Pancreas (tissue), 10 donors: ENCODE measurements at places on chromosomes 5 and 9. TPM values are rescaled to one million over a fixed set of nuclear protein-coding genes. Genes with fewer than 3 reads are reported as not detected.

- DNase-seq = no peak
These were observed 9.5 kb downstream of the ARSK start for GRCh38 chr5:95564450-95564849.

GRCh38 chr5:139392678-139393496 is 2.0 kb downstream of the PROB1 start:
- DNase-seq = peak; percentile 79

GRCh38 chr5:5523066-5523505 is 100.6 kb downstream of the ICE1 start:
- DNase-seq = no peak

GRCh38 chr9:105706156-105706555 is 11.8 kb downstream of the TMEM38B start:
- no peak for DNase-seq

DNA sequence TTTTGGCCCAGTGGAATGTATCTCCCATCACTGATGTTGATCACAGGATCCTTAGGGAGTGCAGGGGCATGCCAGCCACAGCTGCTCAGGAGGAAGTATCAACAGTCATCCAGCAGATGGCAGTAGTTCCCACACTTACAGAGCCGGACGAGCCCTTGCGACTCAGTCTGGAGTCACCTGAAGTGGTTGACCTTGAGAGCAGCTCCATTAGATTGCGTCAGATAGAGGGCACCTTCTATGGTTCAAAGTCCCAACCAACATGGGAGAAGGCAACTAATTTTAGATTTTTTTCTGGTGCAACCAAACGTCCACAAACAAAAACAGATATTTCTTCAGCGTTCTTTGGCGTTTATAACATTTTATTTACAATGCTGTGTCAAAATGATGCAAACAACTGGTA is 124.5 kb downstream of the EGFLAM start:
- peak; percentile 54 for DNase-seq

- no peak for DNase-seq
These were observed 23.2 kb downstream of the PRUNE2 start for GRCh38 chr9:76882686-76883085.

DNA sequence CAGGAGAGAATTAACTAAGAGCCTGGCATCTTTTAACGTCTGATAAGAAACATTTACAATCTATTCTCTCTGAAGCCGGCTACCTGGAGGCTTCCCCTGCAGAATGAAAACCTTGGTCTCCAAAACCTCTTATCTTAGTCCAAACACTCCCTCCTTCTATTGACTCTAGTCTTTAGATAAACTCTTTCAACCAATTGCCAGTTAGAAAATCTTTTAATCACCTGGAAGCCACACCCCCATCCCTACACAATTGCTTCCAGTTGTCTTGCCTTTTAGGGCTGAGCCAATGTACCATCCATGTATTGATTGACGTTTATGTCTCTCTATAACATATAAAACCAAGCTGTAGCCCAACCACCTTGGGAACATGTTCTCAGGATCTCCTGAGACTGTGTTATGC is 1343.1 kb upstream of the C9orf72 start:
- DNase-seq = no peak

- no peak for DNase-seq
These were observed 91.2 kb downstream of the PHF2 start for GRCh38 chr9:93667627-93668026.

DNA sequence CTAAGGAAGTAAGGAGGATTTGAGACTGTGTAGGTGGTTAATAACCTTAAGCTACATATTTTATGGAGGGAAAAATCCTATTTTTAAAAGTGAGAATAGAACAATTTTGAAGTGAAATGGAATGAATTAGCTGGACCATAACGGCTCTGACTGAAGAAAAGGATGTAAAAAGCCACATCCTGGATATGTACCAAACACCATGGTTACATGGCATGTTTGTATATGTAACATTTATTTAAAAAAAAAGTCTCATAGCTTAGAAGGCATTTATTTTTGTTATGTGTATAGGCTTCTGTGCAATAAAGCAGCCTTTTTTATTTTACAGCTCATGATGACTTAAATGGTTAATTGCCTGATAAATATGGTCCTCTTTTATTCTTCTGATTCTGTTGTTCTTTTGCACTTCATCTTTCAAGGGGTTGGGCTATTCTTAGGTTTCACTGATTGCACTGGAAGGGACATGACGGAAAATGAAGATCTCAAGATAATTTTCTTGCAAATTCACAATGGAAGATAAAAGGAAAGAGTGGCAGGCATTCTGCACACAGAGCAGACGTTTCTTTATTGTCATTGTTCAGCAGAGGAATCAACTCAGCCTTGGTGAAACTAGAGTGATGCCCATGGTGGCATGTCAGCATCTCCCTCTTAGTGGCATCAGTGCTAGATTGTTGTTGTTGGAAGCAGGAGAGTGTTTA is 63.1 kb downstream of the DOCK8 start:
- DNase-seq = no peak

DNA sequence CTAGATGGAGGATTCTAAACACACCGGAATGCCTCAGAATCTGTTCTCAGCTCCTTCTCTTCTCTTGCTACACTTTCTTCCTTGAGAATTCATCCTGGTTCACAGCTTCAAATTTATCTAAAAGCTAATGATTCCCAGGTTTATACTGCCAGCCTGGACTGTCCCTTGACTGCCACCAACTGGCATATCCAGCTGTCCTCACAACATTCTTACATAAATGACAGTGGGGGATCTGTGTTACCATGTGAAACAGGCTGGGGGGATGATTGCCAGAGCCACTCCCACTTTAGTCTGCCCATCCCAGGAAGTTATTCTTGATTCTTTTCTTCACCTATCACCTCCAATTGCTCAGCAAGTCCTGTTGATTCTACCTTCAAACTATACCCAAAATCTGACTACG is 27.2 kb upstream of the ZFR start:
- no peak for DNase-seq

- DNase-seq = no peak
These were observed 47.5 kb downstream of the STX17 start for GRCh38 chr9:99953861-99954507.

GRCh38 chr5:134141331-134142050 is 27.0 kb downstream of the TCF7 start:
- DNase-seq = no peak

DNA sequence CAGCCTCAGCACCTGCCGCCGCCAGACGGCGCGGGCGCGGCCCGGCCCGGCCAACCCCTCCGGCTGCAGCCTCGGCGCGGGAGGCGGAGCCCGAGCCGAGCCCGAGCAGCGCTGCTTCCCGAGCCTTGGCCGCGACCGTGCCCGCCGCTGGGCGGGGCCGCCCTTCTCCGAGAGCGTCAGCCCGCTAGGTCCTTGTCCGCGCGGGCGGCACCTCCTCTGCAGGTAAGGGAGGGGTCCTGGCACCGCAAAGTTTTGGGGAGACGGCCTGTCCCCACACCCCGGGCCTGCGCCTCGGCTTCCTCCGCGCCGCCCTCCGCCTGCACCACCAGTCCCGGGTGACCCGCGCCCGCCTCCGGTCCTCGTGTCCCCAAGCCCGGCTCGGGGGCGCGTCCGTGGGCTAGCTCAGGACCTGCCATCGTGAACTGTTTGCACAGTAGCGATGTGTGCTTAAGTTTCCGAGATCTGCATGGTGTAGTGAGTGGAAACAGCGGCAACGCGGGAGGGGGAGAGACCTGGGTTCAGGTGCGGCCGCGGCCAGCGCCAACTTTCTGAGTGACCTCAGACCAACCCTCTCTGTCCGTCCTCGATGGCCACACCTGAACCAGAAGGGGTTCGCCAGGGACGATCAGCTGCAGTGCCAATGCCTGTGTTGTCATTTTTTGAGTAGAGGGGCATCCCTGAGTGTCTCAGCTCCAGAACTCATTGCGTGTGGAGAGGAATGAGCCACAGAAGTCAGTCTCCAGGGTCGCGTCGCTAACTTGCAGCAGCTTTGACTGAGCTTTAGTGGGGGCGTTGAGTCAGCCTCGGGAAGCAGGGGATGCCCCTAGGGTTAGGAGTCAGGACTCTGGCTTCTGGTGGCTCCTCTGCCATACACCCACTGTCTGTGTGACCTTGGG is at the start of gene FRMPD1:
TSS of gene FRMPD1 (plus strand) at position 82 of the 896 bp plus-strand sequence. CDS start 41,688 bp downstream, outside the sequence.
- peak; percentile 83 for DNase-seq

GRCh38 chr9:37407468-37407867 is 15.0 kb upstream of the GRHPR start:
- DNase-seq = no peak

GRCh38 chr9:18067548-18068120 is 406.3 kb upstream of the ADAMTSL1 start:
- no peak for DNase-seq

- DNase-seq = no peak
These were observed 25.3 kb upstream of the ZNF608 start for GRCh38 chr5:124771761-124772160.

DNA sequence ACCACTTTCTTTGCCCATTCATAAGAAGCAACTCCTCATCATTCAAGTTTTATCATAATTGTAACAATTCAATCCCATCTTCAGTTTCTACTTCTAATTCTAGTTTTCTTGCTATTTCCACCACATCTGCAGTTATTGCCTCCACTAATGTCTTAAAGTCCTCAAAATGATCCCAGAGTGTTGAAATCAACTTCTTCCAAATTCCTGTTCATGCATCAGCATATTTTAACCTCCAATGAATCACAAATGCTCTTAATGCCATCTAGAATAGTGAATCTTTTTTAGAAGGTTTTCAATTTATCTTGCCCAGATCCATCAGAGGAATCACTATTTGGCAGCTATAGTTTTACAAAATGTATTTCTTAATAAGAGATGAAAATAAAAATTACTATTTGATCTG is 3.2 kb upstream of the SRP19 start:
- no peak for DNase-seq

DNA sequence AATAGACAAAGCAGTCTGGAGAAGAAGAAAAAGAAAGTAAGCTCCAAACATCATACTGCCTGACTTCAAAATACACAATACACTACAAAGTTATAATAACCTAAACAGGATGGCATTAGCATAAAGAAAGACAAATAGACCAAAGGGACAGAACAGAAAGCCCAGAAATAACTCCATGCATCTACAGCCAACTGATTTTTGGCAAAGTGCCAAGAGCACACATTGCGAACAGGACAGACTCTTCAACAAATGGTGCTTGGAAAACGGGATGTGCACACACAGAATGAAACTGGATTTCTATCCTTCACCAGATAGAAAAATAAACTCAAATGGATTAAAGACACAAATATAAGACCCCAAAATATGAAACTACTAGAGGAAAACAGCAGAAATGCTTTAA is 66.6 kb upstream of the SPATA31E1 start:
- DNase-seq = no peak

DNA sequence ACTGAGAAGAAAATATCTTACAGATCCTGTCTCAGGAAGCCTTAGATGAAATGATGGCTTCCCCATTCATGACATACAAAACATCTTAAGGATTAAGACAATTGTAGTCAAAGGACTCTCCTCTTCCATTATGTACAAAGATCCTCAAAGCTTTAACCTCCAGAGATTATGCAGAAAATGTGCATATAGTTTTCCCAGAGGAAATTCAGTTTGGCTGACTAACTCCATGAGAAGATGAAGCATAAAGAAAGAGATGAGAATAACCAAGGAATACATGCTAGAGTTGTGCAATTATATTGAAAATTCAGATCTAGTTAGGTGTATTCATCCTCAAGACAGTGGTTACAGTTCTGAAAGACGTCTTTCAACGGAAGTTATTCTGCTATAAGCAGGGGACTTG is 18.6 kb upstream of the NDUFS4 start:
- no peak for DNase-seq

GRCh38 chr5:175471196-175471595 is 7.2 kb upstream of the SFXN1 start:
- no peak for DNase-seq

- DNase-seq = no peak
These were observed 78.4 kb upstream of the OTULINL start for GRCh38 chr5:14503017-14503680.

DNA sequence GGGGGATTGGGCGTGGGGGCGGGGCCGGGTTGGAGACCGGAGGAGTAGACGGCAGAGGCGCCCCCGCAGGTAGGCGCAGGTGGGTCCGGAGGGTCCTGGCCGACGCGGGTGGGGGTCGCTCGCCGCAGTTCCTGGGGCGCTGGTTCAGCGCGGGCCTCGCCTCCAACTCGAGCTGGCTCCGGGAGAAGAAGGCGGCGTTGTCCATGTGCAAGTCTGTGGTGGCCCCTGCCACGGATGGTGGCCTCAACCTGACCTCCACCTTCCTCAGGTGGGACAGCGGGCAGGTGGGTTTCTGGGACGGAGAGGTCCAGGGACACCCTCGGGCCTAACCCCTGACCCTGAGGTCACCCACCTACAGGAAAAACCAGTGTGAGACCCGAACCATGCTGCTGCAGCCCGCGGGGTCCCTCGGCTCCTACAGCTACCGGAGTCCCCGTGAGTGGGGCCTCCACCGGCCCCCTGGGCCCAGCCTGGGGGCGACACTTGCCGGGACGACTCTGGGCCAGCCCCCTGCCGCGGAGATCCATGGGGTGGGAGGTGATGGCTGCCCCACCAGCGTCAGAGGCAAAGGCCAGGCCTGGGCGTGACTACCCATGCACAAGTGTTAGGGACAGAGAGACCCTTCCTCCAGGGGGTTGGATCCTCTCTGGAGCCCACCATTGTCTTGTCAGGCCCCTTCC is 1.7 kb downstream of the PTGDS start:
- no peak for DNase-seq

DNA sequence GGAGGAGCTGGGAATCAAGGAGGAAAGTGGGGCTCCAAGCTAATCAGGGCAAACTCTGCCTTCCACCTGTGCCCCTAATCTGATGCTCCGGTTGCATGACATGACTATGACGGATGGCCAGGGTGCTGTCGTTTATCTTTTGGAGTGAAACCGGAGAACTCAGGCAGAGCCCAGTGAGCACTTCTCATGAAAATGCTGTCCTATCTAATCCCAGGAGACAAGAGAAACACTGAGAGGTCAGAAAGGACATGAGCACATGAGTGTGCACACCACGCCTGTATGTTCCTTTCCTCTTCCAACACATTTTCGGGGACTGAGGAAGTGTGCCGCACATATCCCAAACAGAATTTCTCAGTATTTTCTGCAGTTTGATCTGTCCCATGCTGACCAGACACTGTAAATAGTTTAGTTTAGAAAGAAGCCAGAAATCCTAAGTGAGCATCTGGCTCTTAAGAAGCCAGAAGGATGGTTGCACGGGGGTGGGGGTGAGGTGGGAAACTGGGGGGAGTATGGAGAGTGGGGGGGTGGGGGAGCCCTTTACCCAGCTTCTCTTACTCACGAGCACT is 217.1 kb downstream of the TSSK1B start:
- DNase-seq = no peak

The IL13 gene
- not detected for total RNA-seq

The NUTM2F gene
- not detected for total RNA-seq

The BARHL1 gene
- total RNA-seq = not detected

The SPATA24 gene
- total RNA-seq = 3.5 TPM

The MUSK gene
- 0.06 TPM for total RNA-seq

The PCDHA11 gene
- total RNA-seq = 1.0 TPM

The PCDH12 gene
- 0.32 TPM for total RNA-seq

The STKLD1 gene
- total RNA-seq = 0.58 TPM

The F2R gene
- total RNA-seq = 7.1 TPM

The IFNA6 gene
- not detected for total RNA-seq

The TAS2R1 gene
- total RNA-seq = not detected

The MARCOL gene
- total RNA-seq = not detected

The SLC45A2 gene
- not detected for total RNA-seq
